Fibroblast of villous mesenchyme (primary cell): ENCODE measurements at places on chromosomes 4 and X. TPM values are rescaled to one million over a fixed set of nuclear protein-coding genes. Genes with fewer than 3 reads are reported as not detected.

DNA sequence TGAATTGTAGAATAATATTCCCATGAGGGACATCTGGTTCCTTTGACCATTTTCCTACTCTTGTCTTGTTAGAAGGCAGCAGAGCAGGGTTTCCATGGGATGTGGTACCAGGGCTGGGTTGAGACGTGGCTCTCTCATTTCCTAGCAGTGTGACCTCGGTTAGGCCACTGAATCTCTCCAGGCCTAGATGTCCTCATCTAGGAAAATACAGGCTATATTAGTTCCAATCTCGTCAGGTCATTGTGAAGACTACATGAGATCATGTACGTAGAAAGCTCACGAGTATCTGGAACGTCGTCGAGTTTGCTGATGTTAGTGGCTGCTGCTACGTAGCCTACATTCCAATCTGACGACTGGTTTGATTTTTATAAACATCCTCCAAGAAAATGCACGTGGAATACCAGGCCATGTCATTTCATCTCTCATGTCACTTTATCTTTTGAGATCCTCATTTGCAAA, 278.2 kb upstream of the GATB start:
- peak; percentile 68 for DNase-seq

DNA sequence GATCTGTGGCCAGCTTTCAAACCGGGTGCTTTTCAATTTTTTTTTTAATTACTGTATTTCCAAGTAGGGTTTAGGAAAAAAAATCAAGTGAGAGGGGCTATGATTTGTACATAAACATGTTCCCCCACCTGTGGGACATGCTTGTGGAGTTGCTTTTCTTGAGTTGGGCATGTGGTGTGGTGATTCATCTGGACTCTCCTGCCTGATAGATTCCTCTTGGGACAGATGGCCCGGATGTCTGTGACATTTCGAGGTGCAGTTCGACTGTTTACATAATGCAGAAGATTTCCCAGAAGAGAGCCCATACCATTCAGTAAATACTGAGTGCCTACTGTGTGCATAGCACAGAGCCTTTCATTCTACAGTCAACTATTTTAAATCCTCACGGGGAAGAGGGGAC, 49.9 kb downstream of the DOCK11 start:
- DNase-seq = no peak

GPM6B gene
- total RNA-seq = under 0.01 and 1.3 TPM in 2 replicates

DNA sequence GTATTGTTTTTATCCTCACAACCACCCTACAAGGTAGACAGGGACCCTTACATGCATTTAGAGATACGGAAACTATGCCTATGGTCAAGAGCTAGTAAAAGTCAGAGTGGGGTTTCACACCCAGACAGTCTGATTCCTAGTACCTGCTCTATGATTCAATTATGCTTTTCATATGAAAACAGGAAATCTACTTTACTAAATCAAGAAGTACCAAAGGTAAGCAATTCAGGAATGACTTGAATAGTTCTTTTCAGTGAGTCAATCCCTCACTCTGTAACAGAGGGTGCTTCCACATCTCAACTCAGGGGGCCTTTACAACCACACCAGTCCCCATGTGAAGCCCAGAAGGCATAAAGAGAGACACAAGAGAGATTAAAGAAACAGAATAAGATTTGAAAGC, 191.4 kb downstream of the PPP3CA start:
- DNase-seq = no peak

ADGRL3 gene
- total RNA-seq = 1.3 and 2.2 TPM in 2 replicates

DNA sequence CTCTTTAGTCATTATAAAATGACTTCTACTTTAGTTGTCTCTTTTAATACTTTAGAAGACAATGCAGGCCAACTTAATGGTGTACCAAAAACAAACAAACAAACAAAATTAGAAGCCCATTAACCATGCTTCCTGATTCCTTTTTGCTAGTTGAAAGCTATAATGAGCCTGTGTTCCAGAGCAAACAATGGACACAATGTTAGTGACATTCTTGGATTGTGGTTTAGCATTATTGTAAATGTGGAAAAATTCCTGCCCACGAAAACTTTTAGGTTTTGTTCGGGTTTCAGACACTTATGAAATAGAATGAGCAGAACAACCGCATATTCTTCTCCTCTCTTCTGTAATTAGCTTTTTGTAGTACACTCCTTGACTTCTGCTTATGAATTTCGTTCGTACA, 1682.7 kb upstream of the PCDH7 start:
- DNase-seq = no peak

DNA sequence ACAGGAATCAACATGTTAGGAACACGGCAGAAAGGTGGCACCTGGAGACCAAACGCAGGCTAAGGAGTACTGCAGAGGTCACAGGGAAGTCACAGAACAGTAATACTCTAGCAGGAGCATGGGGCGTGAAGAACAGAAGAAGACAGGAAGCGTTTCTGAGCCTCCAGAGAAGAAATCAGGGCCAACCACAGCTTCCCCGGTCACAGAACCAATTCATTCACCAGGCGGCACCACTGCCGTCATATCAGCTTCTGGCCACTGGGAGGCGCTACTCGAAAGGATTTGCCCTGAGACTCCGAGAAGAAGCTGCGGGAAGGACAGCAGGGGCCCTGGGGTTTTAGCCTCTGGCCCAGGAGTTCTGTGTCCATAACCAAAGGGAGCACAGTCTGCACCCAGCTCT, 78.0 kb upstream of the DRD5 start:
- no peak for DNase-seq

TCEAL6 gene
- total RNA-seq = not detected in 2 replicates

DNA sequence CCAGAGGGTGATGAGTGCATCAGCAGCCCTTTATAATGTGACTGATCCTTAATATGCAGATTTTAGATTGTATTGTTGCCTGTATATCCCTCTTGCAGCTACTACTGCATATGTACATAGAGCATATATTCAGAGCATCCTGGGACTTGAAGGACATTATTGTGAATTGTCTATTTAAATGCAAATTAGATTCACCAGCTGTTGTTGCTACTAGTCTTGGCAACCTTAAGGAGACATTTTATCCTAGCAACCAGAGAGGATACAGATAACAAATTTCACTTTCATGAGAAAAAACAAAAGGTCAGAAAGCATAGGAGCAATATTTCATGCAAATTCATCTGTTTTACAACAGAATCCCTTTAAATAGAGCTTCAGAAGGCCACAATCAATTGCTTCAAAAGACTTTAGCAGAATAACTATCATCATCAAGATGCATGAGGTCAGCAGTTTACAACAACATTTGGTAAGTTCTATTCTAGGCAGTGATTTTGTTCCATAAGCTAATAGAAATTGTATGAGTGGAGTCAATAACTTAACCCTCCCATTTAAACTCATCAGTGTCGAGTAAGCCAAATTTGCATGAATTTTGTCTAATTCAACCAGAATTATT, 148.6 kb downstream of the GC start:
- DNase-seq = no peak
